ENCODE measurements at places on chromosomes 2 and 18. TPM values are rescaled to one million over a fixed set of nuclear protein-coding genes. Genes with fewer than 3 reads are reported as not detected.

Gene SGO2
- polyA plus RNA-seq, result 12.7 TPM

Gene TUBA3E
- not detected for polyA plus RNA-seq

Gene C1QL2
- polyA plus RNA-seq, result not detected

Gene CNDP2
- polyA plus RNA-seq, result 275 TPM

Gene MGAT4A
- 24.7 TPM for polyA plus RNA-seq

Gene ONECUT2
- polyA plus RNA-seq, result 0.14 TPM

Gene ACTG2
- polyA plus RNA-seq, result 0.51 TPM

GRCh38 chr2:197241153-197241552 lies 69.4 kb downstream of the ANKRD44 start:
- DNase-seq, result no peak

GRCh38 chr2:199973703-199974102 lies 18.3 kb downstream of the MAIP1 start:
- no peak for DNase-seq

DNA sequence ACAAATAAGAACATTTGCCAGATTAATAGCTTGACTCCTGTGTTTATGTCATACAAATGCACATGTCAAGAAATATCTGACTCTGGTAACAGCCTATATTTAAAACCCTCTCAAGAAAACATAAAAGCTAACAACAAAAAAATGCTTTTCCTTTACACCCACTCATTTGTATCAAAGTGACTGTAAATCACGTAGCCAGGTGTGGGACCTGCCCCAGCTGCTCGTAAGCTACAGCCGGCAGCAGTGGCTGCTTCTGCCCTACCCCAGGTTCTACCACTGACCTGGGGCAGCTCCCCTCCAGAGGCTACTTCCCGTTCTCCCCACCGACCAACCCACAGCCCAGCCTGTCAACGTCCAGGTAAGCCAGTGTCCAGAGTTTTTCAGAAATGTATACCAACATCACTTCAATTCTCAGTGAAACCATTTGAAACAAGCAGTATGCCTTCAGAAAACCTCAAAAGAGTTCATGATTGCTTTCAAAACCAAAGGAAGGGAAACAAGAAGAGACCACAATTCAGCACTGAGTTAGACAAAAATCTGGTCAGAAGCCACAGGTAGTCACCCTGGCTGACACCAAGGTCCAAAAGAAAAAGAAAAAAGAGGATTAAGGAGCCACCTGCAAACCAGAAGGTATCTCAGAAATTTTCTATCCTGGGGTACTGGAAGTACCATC lies 40.4 kb downstream of the KIDINS220 start:
- DNase-seq, result no peak

DNA sequence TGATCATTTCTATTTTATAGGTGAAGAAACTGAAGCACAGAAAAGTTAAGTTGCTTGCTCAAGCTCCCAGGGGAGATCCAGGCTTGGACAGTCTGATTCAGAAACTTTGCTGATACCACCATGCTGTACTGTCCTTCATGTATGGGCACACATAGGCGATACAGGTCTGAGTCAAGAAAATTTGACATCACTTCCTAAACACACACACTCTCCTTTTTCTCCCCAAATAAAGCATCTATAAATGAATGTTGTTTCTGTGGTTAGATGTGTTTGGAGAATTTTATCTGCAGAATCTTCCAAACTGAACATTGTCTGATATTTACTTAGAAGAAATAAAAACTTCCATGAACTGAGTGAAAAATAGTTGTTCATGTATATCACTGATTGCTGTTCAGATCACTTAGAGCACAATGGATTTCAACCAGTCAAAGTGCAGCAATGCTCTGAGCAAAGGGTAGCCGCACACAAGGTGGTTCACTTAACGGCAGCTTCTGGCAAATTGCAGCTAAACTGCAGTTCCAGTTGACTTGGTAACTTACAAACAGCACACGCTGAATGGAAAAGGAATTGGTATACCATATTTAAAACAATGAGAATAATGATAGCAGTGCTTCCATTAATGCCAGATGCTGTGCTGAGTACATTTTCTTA lies 10.0 kb upstream of the AGFG1 start:
- no peak for DNase-seq

GRCh38 chr2:50401772-50402653 lies 629.9 kb downstream of the NRXN1 start:
- DNase-seq, result peak; percentile 38

DNA sequence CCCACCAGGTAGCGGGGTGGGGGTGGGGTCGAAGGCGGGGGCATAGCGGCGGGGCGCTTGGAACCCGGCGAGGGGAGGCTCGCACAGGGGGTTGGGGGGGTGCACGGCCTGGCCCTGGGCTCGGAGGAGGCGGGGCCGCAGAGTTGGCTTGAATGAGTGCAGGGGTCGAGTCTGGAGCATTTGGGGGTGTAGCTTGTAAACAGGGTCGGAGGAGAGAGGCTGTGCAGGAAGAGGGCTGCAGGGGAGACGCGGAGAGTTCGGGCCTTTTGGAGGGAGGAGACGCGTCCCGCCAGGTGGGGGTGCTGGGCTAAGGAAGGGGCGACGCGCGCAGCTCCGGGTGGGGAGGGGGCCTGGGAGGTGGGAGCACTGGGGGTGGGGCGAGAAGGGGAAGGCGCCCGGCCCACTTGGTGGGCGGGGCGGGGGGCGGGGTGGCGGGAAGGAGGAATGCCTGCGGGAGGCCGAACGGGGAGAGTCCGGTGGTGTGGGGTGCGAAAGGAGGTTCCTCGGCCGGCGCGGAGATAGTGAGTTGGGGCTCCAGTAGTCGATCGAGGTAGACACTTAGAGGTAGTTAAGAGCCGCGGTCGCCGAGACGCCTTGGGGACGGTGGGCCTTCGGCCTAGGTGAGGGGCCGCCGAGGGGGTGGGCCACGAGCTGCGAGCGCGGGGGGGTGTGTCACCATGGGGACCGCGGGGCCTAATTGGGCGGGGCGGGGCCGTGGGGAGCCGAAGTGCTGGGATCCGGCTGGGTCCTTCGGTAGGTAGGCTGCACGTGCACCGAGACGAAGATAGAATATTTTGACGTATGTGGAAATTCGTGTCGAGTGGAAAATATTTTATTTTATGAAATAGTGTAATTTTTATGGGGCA lies 774 bp downstream of the MSH6 start:
- no peak for DNase-seq

- DNase-seq, result no peak
Observed at GRCh38 chr2:182482511-182482910, 55.7 kb upstream of the PDE1A start.

Measured in renal cortex interstitium (tissue), 15 donors.